Thoracic aorta endothelial cell (primary cell): ENCODE measurements at places on chromosomes 6 and 20. TPM values are rescaled to one million over a fixed set of nuclear protein-coding genes. Genes with fewer than 3 reads are reported as not detected.

MCHR2 gene
- total RNA-seq: not detected in 2 replicates

AFG1L gene
- total RNA-seq: 2.7 and 2.9 TPM in 2 replicates

CCN5 gene
- total RNA-seq: 0.13 TPM in 1 of 2 replicates, not detected in the other

BNIP5 gene
- total RNA-seq: under 0.01 TPM in 1 of 2 replicates, not detected in the other

SNAP25 gene
- total RNA-seq: not detected in 2 replicates

TRIM15 gene
- not detected in 2 replicates for total RNA-seq

DLGAP4 gene
- 25.4 and 26.2 TPM in 2 replicates for total RNA-seq

AGER gene
- 0.27 and 0.36 TPM in 2 replicates for total RNA-seq

BPHL gene
- total RNA-seq: 12.2 and 13.9 TPM in 2 replicates

PFDN6 gene
- total RNA-seq: 31.6 and 36.2 TPM in 2 replicates

ZC2HC1B gene
- not detected in 2 replicates for total RNA-seq

LYRM4 gene
- total RNA-seq: 17.3 and 18.8 TPM in 2 replicates

CYP39A1 gene
- total RNA-seq: 0.13 and 0.22 TPM in 2 replicates

ALDH5A1 gene
- 0.40 and 0.72 TPM in 2 replicates for total RNA-seq

LAMA2 gene
- 3.9 and 5.8 TPM in 2 replicates for total RNA-seq

FBXO30 gene
- total RNA-seq: 21.1 and 24.1 TPM in 2 replicates

GLP1R gene
- total RNA-seq: not detected in 2 replicates

TPD52L1 gene
- total RNA-seq: 4.3 and 4.7 TPM in 2 replicates

PHACTR3 gene
- not detected in 2 replicates for total RNA-seq

BTNL2 gene
- total RNA-seq: not detected in 2 replicates

DNMT3B gene
- total RNA-seq: 3.9 and 6.2 TPM in 2 replicates

MACROD2 gene
- 0.66 and 1.0 TPM in 2 replicates for total RNA-seq

ZNF165 gene
- 0.27 and 0.29 TPM in 2 replicates for total RNA-seq

FUT9 gene
- total RNA-seq: not detected in 2 replicates

HRH3 gene
- total RNA-seq: not detected in 2 replicates

TAAR1 gene
- not detected in 2 replicates for total RNA-seq

SIRPB1 gene
- 0.14 and 0.80 TPM in 2 replicates for total RNA-seq

FARS2 gene
- total RNA-seq: 24.6 and 27.2 TPM in 2 replicates

TENT5A gene
- 15.2 and 15.8 TPM in 2 replicates for total RNA-seq

TPX2 gene
- 120 and 177 TPM in 2 replicates for total RNA-seq

NRN1 gene
- total RNA-seq: 8.6 and 65.9 TPM in 2 replicates

KPNA5 gene
- total RNA-seq: 13.2 and 14.1 TPM in 2 replicates

PRL gene
- not detected in 2 replicates for total RNA-seq

DEFB132 gene
- total RNA-seq: not detected in 2 replicates

TNFRSF21 gene
- 26.5 and 29.7 TPM in 2 replicates for total RNA-seq

FILIP1 gene
- total RNA-seq: 6.5 and 7.9 TPM in 2 replicates

CPXM1 gene
- total RNA-seq: 0.13 and 0.14 TPM in 2 replicates

NHLRC1 gene
- 1.2 and 2.3 TPM in 2 replicates for total RNA-seq
